Stimulated activated CD8-positive, alpha-beta memory T cell treated with anti-CD3 and anti-CD28 coated beads, Interleukin-7, amount 100 ng/mL, for 1 hour (primary cell): ENCODE measurements at places on chromosomes 2 and 18.

DNA sequence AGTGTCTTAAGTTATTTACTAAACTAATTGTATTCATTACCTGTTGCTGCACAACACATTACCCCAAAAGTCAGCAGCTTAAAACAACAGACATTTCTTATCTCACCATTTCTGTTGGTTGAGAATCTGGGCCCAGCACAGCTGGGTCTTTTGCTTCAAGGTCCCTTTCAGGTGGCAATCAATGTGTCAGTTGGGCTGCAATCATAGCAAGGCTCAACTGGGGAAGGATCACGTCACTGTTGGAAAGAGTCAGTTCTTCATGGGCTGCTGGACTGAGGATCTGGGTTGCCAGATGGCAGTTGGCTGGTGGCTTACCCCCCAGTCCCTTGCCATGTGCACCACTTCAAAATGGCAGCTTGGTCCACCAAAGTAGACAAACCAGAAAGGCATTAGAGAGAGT, 261.2 kb downstream of the SUCLG1 start:
- no peak for DNase-seq

- no peak for DNase-seq
Measured at GRCh38 chr2:18311420-18312195, 248.8 kb downstream of the RDH14 start.

- DNase-seq = no peak
Measured at GRCh38 chr2:224363281-224363680, 38.6 kb downstream of the FAM124B start.

DNA sequence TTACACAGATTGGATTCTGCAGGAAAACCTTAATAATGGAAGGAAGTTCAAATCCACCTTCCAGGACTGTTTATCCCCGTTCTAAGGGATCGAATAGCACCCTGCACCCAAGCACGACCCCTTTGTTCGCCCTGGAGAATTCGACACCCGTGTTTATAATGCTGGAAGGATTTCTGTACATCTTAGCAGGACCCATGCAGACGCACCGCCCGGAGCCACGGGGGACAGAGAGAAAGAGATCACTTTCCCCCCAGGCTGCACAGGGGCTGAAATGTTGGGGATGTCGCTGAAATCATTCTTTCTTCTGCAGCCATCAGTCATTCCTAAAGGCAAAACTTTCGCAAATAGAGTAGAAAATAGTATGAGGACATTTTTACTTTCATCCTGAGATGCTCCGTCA, 238.7 kb upstream of the SALL3 start:
- DNase-seq = no peak

DNA sequence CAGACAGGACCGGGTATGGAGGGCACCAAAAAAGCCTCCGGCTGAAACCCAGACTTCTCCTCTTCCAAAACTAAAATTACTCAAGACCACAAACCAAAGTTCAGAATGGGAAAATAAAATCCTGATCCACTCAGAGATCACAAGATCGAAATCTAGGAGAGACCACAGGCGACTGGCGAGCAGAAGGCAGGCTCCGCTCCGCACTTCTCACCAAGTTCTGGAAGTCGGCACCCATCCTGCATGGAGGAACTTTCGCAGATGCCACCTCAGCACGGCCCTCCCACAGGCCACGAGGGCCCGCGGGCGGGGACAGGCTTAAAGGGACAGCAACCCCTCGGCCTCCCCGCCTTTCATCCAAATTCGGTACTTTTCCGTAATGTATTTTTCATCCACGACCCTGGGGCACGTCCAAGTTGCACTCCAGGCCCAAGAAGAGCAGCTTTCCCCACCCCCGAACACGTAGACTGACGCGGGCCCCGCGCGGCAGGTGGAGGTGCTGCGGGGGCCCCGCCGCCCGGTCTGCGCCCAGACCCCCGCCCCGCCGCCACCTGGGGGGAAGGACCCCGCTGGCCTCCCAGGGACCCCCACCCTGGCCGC, 43.7 kb downstream of the HDLBP start:
- peak; percentile 28 for DNase-seq

DNA sequence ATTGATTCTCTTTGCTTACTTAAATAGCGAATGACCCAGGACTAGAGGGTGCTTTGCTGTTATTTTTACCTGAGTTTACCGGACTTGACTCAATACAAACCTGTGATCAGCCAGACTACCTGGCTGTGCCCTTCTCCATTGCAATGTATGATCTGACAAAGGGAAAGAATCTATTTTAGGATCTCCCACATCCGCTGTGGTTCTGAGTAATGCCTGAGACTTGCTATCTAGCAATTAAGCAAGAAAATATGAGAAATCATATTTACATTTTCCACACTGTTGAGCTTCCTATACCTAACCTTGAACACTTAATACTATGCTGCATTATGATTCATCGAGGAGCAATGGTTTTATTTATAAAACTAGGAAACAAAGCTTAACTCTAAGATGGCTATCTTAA, 215.2 kb downstream of the RAD51AP2 start:
- DNase-seq = no peak

DNA sequence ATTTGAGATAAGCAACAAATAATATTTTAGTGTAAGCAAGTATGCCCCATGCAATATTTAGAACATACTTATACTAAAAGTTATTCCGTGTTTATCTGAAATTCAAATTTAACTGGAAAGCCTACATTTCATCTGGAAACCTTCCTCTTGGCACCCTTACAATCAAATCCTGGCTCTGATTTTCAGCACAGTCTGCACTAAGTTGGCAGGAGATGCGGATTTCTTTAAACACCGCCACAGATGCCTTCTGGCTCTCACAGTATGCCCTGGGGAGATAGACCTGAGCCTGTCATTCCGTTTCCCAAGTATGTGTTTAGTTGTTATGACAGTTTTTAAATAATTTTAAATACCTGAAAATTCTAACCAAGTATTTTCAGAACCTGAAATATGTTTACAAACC, 7.3 kb upstream of the MLPH start:
- DNase-seq = no peak

DNA sequence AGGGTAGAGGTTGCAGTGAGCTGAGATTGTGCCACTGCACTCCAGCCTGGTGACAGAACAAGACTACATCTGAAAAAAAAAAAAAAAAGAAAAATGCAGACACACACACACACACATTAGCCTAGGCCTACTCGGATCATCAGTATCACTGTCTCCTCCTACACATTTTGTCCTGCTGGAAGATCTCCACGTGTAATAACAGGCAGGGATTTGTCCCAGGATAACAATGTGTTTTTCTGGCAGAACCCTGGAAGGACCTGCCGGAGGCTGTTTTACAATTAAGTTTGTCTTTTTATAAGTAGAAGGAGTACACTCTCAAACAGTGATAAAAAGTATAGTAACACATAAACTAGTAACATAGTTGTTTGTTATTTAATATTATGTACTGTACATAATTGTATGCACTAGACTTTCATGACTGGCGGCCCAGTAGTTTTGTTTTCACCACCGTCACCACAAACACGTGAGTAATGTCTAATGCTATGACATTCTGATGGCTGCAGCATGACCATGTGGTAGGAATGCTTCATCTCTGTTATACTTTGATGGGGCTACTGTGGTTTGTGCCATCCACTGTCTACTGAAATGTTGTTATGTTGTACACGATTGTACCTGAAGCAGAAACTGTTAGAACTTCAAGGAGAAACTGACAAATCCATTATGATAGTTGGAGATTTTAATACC, 130.6 kb downstream of the ATP9B start:
- DNase-seq = no peak

- DNase-seq = no peak
Measured at GRCh38 chr2:217553202-217553601, 449.6 kb downstream of the TNS1 start.

DNA sequence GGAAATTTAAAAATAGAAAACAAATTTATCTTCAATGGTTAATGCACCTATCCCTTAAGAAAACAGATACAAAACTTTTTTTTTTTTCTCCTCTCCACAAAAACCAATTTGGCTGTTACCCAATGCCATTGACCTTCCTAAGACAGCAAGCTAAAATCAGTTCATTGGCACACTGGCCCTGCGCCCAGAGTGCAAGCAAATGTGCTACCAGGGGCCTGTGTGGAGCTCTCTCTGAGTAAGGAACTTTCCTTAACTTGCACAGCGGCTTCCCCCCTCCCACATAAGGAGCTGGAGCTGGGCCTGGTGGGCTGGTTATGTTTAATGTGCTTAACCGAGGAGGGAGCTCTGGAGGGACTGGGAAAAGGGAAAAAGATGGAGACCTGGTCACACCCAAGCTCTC, 17.6 kb upstream of the POU3F3 start:
- DNase-seq = no peak

DNA sequence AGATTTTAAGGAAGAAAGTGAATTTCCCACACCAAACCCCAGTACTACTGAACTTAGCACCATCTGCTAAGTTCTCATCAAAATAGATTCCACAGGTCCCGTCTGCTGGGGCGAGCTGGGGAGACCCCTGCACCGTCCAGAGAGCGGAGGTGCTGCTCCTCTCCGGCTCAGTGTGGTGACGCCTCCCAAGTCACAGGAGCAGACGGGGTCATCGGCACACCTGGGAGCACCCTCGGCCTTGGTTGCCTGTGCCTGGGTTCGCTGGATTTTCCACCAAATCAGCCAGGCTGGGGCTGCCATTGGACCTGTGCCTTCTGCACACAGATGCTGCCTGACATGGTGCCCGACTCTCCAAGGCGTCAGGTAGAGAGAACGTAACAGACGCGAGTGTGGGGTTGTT, 141.3 kb downstream of the PXDN start:
- no peak for DNase-seq

DNA sequence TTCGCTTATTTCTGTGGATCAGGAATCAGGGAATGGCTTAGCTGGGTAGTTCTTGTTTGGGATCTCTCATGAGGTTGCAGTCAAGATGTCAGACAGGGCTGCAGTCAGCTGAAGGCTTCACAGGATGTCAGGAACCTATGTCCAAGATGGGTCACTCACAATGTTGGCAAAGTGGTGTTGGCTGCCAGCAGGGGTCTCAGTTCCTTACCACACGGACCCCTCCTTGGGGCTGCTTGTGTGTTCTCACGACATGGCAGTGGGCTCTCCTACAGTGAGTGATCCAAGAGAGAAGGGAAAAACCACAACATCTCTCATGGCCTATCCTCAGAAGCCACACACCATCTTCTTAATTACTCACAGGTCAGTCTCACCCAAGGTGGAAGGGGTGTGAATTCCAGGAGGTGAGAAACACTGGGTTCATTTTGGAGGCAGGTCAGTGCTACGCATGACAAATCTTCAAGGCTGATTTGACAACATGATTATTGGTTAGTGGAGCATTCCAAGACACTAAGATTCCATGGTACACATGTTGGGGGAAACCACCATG, 1.3 kb upstream of the ANTXR1 start:
- DNase-seq = no peak

DNA sequence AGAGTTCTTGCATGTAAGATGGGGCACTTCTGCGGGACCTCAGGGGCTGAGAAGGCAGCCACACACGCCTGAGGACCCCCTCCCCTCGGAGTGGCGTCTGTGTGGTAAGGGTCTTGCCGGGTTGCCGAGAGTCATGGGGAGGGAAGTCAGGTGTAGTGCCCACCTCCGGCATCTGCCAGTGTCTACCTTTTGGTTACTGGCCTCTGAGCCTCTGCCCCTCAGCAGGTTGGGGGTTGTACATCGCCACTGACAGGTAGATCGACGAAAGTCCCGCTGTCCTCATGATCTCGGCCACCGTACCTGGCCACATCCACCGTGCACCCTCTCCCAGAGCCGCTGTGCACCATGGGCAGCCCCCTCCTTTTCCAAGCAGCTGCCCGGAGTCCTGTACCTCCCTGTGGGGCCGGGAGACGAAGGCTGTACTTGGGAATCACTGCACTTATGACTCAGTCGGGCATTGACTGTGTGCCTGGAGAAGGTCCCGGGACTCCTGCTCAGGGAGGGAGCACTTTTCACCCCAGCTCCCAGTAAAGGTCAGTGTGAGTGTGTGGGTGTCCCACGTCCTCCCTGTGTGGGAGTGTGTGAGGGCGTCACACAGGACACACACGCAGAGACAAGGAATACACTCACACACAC, 332.4 kb upstream of the MYT1L start:
- DNase-seq = no peak

GRCh38 chr18:5538544-5538943, 5.3 kb downstream of the EPB41L3 start:
- DNase-seq = no peak

DNA sequence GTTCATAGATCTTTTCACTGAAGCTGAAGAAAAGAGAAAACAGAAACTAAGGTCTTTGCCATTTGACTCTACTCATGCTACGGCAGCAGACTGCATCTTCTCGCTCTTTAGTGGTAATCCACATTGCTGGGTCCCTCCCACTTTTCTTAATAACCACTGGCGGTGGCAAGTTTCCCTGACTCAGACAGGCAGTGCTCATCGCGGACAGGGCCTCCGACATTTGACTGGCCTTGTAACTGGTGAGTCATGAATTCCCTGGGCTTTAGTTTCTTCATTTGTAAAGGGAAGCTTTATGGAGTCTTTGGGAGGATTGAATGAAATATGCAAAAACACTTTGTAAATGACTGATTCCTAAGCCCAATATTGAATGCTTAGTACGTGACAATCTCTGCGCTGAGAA, 238.2 kb upstream of the RBBP8 start:
- no peak for DNase-seq

GRCh38 chr2:231985823-231986261, 24.3 kb downstream of the DIS3L2 start:
- no peak for DNase-seq

DNA sequence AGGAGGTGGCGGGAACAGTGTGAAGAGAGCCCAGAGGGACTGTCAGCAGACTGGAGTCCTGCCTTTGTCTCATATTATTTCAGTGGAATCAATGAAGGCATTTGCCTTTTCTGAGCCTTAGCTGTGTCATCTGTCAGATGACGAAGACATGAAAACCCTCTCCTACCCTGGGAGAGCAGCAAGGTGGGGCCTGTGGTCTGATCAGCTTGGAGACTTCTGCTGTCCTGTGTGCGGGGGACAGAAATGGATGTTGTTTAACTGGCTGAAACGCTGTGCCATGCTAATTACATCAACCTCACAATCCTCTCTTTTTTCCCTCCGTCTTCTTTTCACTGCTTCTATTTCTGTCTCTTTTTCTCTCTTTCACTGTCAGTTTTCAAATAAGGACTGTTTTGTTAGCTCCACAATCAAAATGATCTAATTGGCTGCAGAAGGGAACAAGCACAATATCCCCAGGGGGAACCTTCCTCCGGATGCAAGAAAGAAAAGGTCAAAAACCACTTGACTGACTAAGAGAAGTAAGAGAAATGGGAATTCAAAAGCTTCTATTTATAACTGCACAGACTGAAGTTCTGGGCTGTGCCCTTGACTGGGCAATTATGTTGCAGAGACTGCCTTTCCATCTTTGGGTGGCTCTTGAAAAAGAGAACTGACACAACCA, 340.1 kb downstream of the CLIP4 start:
- no peak for DNase-seq
